NCI-H526 (cell line): ENCODE measurements at places on chromosomes 2 and 18.

- DNase-seq, result no peak
Observed at GRCh38 chr18:58216071-58216481, 172.1 kb downstream of the NEDD4L start.

DNA sequence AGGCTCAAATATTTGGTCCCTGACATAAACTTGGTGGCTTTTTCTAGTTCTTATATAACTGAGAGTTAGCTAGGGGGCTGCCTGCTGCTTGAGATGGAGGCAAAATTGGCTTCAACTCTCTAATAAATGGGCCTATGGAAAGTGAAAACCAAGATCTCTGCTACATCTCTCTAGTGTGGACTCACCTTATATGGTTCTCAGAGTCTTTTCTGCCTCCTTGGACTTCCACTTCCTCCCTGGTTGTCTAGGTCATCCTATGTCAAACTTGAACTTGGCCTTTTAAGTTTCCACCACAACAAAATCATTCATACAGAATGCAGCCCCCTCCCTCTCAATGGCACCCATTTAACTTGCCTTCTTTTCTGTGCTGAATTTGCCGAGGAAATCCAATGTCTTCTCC is 23.9 kb upstream of the ARHGAP25 start:
- DNase-seq, result no peak

DNA sequence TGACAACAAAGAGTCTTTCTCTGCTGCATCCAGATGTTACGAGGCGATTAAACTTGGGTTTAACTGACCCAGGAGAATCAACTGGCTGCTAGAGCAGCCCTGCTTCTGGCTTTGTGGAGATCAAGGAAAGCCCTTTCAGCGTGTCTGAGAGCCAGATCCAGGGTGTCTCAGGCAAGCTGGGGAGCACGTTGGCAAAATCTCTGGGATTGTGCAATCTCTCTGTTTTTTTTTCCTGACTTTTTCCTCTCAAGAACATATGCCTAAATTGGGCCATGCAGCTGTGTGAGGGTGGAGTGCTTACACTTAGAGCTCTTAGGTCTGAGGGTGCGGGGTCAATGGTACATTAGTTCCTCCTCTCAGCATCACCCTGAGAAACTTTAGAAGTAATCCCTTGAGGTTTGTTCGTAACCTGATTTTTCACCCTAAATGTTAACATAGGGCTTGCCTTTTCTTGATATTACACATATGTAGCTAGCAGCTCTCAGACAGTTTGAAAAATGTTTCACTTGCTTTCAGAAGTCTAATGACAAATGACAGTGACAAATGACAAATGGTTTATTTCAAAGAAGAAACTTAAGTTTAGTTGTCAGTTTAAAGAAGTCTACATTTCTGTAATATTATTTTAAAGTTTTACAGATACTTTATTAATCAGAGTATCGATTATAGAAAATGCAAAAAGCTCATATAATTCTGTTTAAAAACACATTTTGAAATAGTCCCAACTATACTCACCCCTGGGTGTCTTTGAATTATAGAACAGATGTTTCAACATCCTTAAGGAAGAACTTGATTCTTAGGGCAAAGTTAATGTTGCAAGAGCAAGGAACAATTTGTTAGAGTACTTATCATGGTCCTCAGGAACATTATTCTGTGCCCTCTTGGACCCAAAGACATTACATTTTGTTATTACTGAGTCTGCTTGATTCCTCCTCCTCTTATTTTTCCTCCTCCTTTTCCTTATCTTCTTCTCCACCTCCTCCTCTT is 38.4 kb upstream of the ZSWIM2 start:
- no peak for DNase-seq

- no peak for DNase-seq
Observed at GRCh38 chr2:204026294-204026693, 89.7 kb downstream of the ICOS start.

DNA sequence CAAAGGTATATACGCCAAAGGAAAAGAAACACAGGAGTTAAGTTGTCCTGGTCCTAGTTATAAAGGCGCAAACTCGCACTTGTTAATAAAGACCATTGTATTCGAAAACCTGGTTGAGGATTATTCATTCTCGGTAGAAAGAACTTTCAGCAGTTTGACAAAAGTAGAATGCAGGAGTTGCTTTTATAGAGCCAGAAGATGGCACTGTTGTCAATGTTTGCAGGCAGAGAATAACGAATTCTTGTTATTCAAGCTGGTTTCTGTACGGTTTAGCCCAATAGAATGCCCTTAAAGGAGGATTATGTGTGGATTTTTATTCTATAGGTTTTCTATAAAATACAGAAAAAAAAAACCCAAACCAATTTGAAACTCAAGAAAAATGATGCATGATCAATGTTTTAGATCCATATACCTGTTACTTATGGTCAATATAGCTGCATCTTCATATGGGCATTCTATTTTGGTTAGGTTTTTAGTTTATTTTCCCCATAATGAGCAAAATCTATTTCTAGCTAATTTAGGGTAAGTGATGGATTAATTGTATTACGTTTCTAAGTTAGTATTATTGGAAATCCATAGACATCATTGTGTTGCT is 510.3 kb downstream of the PLCL1 start:
- peak; percentile 83 for DNase-seq

GRCh38 chr2:151111599-151112278 is 149.9 kb downstream of the RBM43 start:
- DNase-seq, result no peak

DNA sequence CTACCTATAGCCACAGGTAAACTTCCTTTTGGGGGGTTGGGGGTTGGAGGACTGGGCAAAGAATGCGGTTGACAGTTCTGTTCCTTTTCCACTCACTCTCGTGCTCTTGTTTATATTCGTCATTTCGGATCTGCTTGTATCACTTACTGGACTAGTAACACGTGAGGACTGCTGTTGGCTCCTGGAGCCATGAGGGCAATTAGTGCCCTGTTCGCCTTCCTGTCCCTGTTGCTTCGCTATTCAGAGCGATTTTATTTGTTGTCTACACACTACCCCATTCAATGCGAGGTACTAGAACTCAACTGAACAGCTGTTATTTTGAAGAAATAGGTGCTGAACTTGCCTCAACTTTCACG is 1.1 kb downstream of the KCNJ3 start:
- no peak for DNase-seq

- no peak for DNase-seq
Observed at GRCh38 chr2:37632310-37632709, 39.1 kb downstream of the CDC42EP3 start.

- no peak for DNase-seq
Observed at GRCh38 chr18:4801151-4801550, 346.0 kb upstream of the DLGAP1 start.

DNA sequence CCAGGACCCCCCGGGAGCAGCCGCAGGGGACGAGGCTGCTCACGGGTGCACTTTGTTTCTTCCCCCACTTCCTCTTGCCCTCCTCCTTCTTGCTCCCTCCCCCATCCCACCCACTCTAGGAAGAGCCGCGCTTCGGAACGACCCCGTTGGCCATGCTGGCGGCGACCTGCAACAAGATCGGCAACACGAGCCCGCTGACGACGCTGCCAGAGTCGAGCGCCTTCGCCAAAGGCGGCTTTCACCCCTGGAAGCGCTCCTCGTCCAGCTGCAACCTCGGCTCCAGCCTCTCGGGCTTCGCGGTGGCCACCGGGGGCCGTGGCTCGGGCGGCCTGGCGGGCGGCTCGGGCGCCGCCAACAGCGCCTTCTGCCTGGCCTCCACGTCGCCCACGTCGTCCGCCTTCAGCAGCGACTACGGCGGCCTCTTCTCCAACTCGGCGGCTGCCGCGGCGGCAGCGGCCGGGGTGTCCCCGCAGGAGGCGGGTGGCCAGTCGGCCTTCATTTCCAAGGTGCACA is 1.3 kb downstream of the SP9 start:
- peak; percentile 38 for DNase-seq

DNA sequence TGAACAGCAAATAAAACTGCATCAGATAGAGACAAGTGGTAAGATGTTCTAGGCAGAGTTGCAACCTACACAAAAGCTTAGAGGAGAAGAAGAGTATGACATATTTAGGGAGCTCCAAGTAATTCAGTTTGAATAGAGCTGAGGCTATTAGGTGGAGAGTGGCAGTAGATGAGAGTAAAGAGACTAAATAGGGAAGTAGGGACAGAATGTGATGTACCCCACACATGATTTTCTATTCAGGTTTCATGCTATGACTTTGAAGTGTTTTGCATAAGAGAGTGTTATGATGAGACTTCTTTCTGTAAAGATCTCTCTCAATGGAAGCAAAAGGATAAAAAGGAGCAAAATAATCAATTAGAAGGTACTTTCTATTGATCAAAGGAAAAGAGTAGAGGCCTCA is 206.8 kb upstream of the ERBB4 start:
- DNase-seq, result no peak

DNA sequence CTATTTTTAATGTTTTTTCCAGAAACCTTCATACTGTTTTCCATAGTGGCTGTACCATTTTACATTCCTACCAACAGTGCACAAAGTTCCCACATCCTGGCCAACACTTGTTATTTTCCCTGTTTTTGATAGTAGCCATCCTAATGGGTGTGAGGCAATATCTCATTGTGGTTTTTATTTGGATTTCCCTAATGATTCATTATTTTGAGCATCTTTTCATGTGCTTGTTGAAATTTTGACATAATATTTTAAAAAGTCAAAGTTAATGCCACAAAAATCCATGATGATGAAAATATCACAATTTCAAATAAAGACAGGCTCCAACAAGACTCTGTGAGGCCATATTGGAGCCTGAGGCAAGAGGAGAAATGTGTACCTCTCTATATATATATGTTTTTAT is 50.2 kb downstream of the VWA3B start:
- DNase-seq, result no peak

GRCh38 chr18:27564066-27564465 is 379.0 kb upstream of the CHST9 start:
- no peak for DNase-seq

GRCh38 chr2:83081826-83082690 is 1377.0 kb downstream of the SUCLG1 start:
- no peak for DNase-seq

DNA sequence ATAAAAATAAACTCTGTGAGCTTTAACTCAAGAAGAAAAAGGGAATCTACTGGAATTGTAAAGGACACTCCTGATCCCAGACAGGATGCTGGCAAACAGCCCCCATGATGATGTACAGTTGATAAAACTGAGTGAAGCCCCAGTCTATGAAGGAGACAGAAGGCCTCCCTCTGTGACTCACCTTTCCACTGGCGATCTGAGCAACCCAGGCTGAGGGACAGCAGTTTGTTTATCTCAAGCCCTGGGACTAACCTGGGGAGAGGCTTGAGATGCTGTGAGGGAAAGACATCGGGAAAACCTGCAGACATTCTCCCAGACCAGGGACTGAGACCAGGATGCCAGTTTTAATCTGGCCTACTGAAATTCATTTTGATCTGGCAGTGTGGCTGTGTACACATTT is 104.5 kb upstream of the CDH2 start:
- no peak for DNase-seq

GRCh38 chr18:58350526-58350925 is 278.4 kb downstream of the ALPK2 start:
- DNase-seq, result no peak

DNA sequence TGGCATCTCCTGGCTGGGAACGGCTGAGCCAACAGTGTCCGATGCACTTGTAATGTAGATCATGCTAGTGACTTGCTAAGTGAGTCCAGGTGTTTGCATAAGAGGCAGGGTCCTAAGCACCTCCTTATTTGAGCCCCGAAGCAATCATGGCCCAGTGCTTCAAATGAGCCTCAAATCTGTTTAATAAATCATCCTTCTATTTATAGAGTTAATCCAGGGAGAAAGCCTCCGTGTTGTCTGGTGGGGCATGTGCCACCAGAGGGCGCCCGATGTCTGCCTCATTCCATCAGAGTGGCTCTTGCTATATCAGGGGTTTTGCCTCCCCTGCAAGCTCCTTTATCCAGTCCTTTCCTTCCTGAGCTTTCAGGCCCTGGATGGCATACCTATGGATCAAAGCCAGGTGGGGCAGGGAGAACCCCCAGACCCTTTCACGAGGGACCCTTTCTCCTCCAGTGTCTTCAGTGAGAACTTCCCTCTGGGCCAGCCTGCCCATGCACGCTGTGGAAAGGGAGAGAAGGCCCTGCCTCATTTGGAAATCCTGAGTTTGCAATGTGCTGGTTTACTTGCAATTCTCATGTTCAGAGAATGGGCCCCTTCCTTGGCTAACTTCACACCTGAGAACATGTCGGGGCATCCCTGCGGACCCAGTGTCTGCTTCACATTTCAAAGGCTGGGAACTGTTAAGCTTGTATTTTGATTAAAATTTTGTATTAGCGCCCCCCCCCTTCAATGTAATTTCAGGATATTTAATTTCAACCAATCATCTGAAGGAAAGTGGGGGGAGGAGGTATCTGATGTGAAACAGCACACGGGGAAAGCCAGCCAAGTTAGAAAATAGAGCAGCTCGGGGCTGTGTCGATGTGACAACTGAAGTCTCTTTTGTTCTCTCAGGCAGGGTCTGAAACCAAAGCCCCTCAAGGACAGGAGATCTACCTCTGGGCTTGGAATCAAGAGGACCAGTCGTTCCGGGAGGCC is 39.7 kb downstream of the RDH14 start:
- peak; percentile 70 for DNase-seq

- DNase-seq, result no peak
Observed at GRCh38 chr2:9356261-9356660, 67.1 kb downstream of the ITGB1BP1 start.

- no peak for DNase-seq
Observed at GRCh38 chr2:433216-433615, 145.3 kb upstream of the ALKAL2 start.

- DNase-seq, result no peak
Observed at GRCh38 chr2:28463211-28463816, 32.5 kb upstream of the PLB1 start.

DNA sequence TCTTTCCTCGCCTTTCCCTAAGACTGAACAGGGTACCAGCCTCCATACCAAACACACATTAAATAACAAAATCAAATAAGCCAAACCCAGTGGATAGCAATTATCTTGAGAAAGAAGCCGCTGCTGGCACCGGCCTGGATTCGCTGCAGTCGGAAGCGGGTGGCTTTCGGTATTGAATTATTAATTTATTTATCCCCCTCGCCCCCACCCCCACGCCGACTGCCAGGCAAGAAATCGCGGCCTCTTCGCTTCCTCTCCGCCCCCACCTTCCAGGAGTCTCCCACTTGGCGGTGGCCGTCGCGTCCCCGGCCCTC is 370 bp upstream of the ZNF804A start:
- peak; percentile 43 for DNase-seq

DNA sequence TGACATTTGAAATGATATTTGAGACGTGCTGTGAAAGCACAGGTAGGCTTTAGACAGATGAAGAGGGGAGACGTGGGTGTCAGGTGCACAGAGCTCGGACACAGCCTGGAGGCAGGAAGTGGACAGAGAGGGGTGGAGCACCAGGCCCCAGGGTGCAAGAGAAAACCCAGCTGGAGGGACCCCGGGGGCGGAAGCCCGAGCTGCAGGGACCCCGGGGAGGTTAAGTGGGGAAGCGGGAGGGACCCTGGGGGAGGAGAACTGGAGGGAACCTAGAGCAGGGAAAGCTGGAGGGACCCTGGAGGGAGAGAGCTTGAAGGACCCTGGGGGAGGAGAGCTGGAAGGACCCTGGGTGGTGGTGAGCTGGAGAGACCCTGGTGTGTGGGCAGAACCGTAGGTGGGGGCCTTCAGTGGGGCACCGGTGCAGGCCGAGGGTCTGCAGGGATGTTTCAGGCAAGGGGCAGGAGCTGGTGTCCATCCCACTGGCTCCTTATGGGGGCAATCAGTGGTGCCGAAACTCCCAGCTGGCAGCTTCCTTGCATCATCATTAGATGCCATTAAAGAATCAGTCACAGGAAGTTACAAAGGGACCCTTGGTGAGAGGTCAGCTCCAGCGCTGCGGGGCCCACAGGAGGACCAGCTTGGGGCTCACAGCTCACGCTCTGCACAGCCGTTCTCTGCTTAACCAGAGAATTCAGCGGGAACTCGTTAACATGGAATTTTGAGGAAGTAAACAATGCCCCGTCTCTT is 246.6 kb downstream of the EIPR1 start:
- no peak for DNase-seq
